Ecto neural progenitor cell (in vitro differentiated cells): ENCODE measurements at places on chromosomes 4 and X.

DNA sequence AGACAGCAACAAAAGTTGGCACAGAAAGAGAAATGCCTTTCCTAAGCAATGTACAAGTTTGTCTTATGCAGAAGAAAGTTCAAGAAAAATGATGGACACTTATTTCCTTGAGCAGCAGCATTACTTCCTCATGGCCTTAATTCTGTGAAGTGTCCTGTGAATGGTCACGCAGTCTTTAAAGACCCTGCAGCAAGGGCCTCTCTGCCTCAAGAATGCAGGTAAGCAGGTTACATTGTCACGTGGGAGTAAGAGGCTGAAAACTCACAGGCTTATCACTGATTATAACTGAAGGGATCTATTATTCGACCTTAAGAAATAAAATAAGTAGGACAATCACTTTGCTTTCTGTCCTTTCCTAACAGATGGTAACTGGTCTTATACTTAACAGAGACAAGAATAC is 109.1 kb downstream of the ATP8A1 start:
- no peak for DNase-seq

DNA sequence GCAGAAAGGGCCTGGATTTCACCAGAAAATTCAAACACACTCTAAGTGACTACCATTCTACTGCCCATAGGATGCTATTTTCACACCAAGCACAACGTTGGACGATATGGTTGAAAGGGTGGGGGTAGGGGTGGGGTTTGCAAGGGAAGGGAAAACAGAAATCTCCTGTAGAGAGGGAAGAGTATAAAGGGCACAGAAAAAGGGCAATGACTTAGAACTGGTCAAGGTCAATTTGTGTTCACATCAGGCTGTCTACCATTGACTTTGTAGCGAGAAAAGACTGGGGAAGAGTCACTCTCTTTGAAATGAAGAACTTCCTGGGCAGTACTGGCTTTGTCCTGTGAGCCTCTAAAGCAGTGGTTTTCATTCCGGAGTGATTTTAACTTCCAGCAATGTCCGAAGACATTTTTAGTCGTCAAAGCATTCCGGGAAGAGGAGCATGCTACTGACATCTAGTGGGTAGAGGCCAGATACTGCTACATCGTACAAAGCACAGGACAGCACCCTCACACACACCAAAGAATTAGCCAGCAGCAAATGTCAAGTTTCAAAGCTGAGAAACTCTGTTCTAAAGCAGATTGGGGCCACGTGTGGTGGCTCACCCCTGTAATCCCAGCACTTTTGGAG is 48.4 kb upstream of the SLC7A3 start:
- peak; percentile 37 for DNase-seq

DNA sequence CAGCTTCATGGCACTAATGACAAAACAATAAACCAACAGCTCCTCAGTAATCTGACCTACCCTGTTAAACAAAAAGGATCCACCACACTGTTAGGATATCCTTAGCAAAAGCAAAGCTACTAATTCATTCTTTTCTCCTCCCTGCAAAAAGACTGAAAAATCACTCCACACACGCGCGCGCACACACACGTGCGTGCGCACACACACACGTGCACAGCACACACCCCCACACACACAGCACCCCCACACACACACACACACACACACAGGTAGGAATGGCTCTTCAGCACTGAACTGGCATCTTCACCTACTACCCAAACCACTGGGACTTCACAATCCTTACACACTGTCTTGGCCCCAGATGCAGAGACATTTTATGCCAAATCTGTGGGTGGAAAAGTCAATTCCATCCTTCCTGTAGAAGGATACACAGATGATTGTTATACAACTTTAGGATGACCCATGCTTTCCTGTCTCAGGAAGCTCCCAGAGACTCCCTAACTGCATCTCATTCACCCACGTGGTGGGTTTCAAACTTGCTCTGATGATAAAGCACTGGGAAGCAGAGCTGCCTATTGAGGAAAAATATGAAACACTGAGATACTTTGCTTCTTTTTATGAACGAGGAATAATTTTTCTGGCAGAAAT is 102.5 kb downstream of the TSPAN5 start:
- no peak for DNase-seq

- no peak for DNase-seq
Observed at GRCh38 chr4:176256921-176257320, 12.1 kb downstream of the ASB5 start.

DNA sequence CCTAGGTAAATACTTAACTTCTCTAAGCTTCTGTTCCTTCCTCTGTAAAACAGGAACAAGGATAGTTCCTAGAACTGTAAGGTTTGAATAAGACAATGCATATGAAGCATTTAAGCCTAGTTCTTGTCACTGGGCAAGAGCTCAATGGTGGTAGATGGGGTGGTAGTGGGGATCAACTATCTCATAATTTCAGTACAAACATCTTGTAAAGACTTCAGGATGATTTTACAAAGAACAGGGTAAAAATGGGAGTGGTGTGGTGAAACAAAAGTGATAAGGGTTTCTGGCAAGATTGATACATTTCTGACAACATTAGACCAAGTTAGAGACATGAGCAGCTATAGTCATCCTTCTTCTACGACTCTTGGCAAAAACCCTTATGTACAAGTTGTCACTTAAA is 137.8 kb downstream of the SCFD2 start:
- no peak for DNase-seq

- no peak for DNase-seq
Observed at GRCh38 chrX:24465532-24465865, 413 bp downstream of the PDK3 start.

- no peak for DNase-seq
Observed at GRCh38 chr4:79364061-79364460, 38.2 kb upstream of the NAA11 start.

DNA sequence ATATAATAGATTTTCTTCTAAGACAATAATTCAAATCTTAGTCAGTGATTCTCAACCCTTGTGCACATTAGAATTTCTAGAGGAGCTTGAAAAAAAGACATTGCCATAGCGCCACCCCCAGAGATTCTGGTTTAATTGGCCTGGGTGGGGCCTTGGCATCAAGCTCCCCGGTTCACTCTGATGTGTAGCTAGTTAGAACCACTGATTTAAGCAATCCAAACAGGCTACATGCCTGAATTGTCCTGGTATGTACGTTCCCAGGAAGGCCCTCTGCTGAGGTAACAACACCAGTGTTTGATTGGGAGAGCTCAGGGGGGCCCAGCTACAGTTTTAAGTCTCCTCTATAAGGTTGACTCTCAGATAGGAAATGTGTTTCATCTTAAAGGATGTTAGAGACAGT is 1.3 kb upstream of the ATP10D start:
- DNase-seq = no peak

DNA sequence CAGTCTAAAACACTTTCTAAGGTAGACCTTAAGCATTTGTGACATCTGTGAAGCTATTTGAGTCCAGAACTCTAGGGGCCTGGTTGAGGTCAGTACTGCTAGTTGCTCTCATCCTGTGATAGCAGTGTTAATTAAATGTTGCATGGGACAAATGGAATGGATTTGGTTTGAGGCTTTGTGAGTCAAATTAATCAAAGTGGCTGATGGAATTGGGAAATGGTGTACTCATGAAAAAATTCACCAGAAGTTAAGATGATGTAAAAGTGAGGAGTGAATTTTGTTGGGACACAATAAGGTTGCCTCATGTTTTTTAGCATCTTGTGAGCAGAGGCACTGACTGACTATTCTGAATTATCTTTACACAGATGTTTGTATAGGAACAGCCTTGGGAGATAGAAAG is 99.2 kb upstream of the ARSJ start:
- DNase-seq = no peak

GRCh38 chr4:167109859-167110258 is 124.4 kb downstream of the SPOCK3 start:
- no peak for DNase-seq

DNA sequence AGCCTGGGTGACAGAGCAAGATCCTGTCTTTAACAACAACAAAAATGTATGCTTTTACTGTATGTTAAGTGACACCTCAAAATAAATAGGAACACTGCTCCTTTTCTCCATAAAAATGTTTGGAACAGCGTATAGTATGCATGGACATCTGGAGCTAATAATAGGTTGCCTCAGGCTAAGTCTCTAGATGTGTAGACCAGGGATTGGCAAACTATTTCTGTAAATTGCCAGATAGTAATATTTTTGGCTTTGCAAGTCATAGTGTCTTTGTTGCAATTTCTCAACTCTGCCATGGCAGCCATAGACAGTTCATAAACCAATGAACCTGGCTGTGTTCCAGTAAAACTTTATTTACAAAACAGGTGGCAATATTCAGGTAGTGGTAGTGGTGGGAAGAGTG is 76.6 kb upstream of the CBLL2 start:
- no peak for DNase-seq

DNA sequence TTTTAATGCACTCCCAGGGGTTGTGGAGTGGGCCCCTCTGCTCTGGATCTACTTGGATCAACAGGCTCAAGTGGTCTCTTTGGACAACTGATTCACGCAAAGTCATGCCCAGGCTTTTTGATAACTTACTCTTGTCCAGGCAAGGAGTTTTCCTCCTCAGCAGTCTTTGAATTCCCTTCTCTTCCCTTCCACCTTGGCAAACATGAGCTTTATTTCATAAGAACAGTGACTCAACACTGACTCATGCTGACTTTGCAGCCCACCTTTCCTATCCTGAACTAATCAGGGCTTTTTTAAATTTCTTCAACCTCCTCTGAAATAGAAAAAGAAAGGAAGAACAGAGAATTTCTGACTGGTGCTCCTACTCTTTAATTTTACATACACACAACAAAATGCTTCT is 132.1 kb upstream of the LDB2 start:
- DNase-seq = no peak

DNA sequence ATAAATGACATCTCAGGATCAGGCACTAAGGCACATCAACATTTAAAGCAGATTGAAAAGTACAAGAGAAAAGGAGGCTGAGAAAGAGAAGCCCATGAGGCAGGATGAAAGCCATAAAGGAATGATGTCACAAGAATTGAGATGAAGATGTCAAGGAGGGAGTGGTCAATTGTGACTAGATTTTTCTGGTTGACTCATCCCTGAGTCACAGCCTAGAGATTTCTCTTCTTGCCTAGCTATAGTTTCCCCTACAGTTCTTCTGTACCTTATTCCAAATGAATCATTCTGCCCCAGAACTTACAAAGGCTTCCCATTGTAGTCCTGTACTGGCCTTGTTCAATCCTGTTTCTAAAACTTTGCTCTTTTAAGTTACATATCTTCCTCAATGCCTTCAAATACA is 3.4 kb upstream of the USP53 start:
- DNase-seq = no peak

- DNase-seq = no peak
Observed at GRCh38 chr4:519885-520682, 21.1 kb downstream of the PIGG start.

DNA sequence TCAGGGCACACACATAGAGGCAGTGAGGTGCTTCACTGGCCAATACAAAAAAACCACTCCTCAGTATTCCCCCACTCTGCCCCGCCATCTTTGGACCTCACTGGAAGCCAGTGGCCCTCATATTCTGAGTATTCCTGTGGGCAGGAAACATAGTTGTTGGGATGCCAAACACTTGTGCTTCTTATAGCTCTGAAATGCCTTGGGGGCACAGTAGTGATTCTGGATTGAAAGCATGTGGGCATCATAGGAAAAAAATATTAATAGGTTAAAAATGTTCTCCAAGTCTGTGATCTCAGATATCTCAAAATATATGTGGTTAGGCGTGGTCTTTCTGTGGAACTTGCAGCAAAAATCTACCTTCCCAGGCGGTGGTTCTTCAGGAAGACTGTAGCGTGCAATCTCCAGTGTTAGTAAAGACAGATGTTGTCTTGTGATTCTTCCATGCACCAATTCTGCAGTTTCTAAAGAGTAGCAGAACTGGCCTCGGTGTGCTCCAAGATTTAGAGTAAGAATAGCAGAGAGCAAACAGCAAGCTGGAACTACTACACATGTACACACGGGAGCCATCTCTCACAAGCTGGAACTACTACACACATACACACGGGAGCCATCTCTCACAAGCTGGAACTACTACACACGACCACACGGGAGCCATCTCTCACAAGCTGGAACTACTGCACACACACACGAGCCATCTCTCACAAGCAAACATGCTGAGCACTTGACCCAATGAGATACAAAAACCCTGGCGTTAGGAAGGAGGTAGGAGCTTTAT is 8.0 kb upstream of the TENM3 start:
- DNase-seq = no peak

DNA sequence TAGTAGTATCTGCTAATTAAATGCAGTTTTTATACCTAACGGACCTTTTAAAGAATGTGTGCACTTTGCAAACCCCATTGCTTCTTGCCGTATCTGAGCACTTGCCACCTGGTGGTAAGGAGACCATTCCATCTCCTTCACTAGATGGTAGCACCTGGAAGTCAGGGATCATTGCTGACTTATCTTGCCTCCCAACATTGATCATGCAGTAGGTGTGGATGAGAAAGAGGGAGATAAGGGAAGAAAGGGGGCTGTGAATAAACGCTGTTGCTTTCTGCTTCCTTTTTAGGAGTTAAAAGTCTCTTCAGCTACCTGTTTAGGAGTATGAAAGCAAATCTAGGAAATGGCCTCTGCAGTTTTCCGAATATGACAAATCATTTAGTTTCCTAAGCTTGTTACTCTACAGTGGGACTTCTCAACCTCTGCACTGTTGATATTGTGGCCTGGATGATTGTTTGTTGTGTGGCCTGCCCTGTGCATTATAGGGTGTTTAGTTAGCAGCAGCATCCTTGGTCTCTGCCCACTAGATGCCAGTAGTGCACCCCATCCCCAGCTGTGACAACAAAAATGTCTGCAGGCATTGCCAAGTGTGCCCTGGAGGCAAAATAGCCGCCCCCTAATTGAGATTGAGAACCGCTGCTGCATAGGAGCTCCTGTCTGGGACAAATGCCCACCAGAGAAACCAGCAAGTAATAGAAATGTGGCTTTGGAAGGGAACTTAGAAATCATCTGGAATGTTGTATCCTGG is 38.8 kb downstream of the GAB1 start:
- DNase-seq = peak; percentile 57

GRCh38 chrX:140723121-140723715 is 13.7 kb downstream of the LINC00632 start:
- no peak for DNase-seq

DNA sequence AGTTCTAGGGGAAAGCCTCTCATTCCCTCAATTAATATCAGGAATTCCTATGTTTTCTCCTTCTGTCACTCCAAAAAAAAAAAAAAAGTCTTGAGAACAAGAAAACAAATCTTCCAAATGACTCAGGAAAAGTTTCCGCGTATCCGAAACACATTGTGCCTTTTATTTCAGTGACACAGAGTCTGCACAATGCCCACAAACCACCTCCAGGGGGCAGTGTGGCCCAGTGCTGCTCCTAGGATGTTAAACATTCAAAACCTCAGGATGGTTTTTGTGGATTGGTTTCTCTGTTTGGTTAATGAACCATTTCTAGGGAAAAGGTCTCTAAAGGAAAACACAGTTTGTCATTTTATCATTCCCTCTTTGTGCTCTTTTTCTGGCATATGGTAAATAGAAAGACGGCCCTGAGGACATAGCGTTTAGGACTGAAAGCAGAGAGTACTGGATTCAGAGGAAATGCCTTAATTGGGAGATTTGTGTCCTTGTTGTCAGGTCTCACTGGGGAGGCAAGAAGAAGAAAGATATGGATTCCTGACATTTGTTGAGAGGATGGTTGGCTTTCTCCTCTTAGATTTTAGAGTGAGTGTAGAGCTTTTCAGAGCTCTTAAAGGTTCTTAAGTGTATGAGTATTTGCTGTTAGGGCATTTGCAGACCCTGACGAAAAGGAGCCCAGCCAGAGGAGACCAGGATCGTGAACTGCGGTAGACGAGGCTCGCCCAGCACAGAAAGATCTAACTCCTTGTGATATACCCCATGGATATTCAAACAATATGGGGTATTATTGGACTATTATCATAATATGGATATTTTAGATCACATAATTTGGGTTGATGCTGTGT is 65.7 kb upstream of the MAP9 start:
- peak; percentile 79 for DNase-seq

GRCh38 chr4:3293401-3294391 is 875 bp downstream of the RGS12 start:
- peak; percentile 51 for DNase-seq
